Tongue (tissue), 3 donors: ENCODE measurements at places on chromosomes 16 and 17. TPM values are rescaled to one million over a fixed set of nuclear protein-coding genes. Genes with fewer than 3 reads are reported as not detected.

DNA sequence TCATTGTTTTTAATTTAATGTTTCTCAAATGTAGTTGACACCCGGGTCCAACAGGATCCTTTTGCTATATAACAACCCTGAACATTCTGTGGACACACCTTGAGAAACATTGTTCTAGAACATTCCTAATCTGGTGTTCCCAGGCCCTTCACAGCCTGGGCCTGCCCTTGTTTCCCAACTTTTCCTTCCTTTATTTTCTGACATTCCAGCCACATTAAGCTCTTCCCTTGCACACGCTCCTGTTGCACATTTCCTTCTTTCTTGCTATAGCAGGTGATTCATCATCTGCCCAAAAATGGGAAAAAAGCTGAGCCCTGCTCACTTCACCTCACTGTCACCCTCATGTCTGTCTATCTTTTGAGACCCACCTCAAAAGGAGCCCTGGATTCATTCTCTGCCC, 67.9 kb upstream of the MARCHF10 start:
- no peak for DNase-seq

Gene IL32
- 104 TPM for total RNA-seq

Gene LHX1
- total RNA-seq: not detected

- DNase-seq: peak; percentile 41
Observed at GRCh38 chr16:53282975-53283946, 151.0 kb upstream of the RBL2 start.

- DNase-seq: no peak
Observed at GRCh38 chr17:74063439-74063838, 140.0 kb upstream of the RPL38 start.

DNA sequence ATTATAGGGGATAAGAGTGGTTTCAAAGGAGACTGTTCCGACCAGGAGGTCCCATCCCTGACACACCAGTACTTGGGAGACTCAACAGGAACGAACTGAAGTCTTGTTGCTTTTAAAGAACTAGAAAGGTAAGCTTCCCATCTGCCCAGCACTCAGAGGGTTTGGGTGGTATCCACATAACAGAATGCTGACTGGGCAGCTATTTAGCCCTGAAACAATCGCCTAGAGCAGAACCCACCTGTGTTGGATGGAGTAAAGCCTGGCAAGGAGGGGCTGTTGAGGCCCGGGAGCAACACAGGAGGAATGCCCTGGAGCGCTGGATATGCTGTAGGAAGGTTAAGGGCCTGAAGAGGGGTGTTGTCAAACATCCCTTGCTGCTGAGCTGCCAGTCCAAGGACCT, 254.9 kb downstream of the ZFHX3 start:
- no peak for DNase-seq

DNA sequence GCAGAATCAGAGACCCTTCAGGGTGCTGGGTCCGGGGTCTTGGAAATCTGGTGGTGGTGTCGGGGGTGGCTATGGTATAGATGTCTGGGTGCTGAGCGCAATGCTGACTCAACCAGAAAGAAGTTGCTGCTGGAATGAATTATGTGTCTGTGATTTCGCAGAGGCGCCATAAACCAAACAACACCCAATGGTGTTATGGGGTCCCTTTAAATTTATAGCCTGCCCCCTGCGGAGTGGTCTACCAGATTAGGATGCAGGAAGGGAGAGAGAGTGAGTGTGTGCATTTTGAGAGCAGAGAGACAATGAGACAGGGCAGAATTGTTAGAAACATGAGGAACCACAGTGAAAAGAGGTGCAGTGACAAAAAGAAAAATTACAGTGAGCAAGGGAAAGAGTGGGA, 100.7 kb upstream of the CDH11 start:
- no peak for DNase-seq

GRCh38 chr17:71184716-71185115, 936.1 kb upstream of the SOX9 start:
- DNase-seq: no peak

Gene MFAP4
- 77.4 TPM for total RNA-seq

Gene HOXB2
- 4.1 TPM for total RNA-seq

Gene IRX5
- total RNA-seq: 1.8 TPM

- DNase-seq: no peak
Observed at GRCh38 chr17:79165756-79166473, 91.3 kb downstream of the ENGASE start.

Gene SLC47A2
- 1.5 TPM for total RNA-seq

GRCh38 chr17:80992948-80993624, 1.4 kb downstream of the CHMP6 start:
- no peak for DNase-seq

Gene ANKRD13B
- 13.8 TPM for total RNA-seq

Gene TEX14
- under 0.01 TPM for total RNA-seq

- peak; percentile 95 for DNase-seq
Observed at GRCh38 chr16:75251280-75252048, at the start of gene BCAR1. Gene BCAR1, minus strand, starts transcription at chr16:75251624. Its CDS starts 142 bp downstream, at chr16:75251482.

GRCh38 chr16:27816561-27816960, 247.0 kb downstream of the GSG1L start:
- no peak for DNase-seq

Gene CCL7
- not detected for total RNA-seq

GRCh38 chr17:39664581-39665561, at the start of gene TCAP:
Gene TCAP, plus strand, starts transcription at chr17:39665349. Its CDS starts 11 bp downstream, at chr17:39665360.
- peak; percentile 69 for DNase-seq

Gene KRTAP3-3
- not detected for total RNA-seq

DNA sequence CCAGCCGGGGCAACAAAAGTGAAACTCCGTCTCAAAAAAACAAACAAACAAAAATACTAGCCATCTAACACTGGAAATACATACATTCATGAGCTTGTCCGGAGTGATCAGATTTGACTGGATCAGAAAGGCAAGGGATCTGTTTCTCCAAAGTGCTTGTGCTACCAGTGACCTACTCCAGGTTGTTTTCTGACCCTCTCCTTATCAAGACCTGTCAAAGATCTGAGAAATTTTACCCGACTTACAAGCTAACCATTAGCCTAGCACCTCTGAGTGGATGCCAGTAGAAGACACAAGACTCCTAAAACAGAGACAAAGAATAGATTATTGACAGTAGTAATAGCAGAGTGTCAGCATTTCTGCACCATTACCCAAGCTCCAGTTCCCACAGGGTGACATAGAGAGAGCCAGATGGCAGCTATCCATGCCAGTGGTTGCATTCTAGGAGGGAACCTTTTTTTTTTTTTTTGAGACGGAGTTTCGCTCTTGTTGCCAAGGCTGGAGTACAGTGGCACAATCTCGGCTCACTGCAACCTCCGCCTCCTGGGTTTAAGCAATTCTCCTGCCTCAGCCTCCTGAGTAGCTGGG, 9.8 kb downstream of the ASPA start:
- no peak for DNase-seq

DNA sequence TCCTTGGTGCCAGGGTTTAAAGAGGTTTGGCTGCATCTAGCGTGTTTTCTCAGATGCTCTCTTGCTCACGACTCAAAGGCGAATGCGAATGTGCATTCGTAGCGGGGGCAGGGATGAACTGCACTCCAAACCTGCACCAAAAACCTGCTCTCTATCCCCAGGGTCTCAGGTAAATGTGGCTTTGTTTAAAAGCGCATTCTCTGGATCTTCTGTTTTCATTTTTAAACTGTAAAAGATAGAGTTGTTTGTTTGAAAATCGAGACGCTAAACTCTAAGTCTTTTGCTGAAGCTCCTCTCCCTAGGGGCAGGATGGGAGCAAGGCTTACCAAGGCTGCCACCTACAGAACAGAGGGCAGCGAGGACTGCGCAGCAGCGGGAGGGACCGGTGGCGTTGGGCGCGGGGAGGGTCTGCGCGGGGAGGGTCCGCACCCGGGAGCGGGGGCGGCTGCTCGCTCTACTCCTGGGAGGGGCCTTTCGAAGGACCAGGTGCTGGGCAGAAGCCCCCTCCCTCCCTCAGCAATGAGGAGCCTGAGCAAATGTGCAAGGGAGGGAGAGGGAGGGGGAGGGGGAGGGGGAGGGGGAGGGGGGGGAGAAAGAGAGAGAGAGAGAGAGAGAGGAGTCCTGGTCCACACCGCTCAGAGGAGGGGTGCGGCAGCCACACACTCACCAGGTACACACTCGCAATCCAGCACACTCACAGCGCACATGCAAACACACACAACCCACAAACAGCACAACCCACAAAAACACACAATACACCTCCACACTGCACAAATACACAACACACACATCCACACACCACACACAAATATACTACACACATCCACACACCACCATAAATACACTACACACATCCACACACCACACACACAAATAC, 142.8 kb downstream of the GRIN2A start:
- peak; percentile 35 for DNase-seq

Gene ANKFY1
- total RNA-seq: 49.1 TPM

DNA sequence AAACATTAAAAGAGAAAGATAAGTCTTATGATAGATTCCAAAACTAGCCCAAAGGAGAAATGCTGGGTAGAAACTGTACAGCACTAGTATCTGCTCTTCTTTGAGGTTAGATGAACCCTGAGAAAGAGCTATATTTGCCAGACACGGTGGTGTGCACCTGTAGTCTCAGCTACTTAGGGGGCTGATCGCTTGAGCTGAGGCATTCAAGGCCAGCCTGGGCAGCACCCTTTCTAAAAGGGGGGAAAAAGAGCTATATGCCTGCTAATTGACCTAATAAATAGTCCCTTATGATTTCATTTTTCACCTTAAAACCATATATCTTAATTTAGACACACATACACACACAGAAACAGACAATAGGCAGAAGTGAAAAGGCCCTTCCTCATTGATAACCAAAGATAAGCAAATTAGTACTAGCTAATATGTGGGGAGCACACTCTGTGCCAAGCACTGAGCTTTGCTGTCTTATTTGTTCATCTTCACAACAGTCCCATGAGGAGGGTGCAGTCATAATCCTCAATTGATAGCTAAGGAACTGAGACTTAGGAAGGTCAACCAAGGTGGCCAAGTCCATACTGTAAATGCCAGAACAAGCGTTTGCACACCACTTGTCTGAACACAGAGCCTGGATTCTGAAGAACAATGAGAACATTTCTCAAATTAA, 56.6 kb upstream of the NLK start:
- DNase-seq: no peak

Gene SYNGR3
- total RNA-seq: 4.7 TPM

Gene UMOD
- total RNA-seq: not detected

Gene NFAT5
- 45.6 TPM for total RNA-seq

Gene ITGAX
- total RNA-seq: 2.7 TPM

DNA sequence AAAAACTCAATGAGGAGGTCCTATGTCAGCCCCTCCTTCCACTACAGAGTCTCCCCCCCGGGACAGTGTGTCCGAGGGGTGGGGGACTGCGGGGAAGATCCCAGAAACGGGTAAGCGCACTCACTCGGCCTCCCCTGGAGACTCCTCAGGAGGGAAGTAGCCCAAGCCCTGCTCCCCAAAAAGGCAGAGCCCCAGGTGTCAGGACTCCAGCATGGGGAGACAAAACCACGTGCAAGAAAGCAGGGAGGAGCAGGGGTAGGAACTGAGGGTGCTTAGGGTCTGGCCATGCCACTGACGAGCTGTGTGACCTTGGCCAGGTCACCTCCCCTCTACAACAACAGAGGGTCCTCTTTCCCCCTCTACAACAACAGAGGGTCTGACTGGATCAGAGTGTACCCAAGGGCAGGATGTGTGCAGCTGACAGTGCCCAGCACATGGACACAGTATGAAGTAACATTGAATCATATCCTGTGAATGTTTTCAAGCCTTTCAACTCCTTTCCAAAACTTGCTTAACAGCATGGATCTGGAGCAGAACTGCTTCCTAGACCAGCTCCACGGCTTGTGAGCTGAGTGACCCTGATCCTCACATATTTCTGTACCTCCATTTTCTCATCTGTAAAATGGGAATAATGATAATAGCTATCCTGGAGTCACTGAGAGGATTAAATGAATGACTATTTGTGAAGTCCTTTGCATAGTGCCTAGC, 2.1 kb upstream of the NAGS start:
- no peak for DNase-seq

Gene NRN1L
- total RNA-seq: not detected

GRCh38 chr17:81376946-81377714, 18.1 kb upstream of the BAHCC1 start:
- no peak for DNase-seq

GRCh38 chr16:67807148-67807682, 526 bp downstream of the TSNAXIP1 start:
- no peak for DNase-seq
